CD4-positive, alpha-beta memory T cell (primary cell): ENCODE measurements at places on chromosomes 1 and 21. TPM values are rescaled to one million over a fixed set of nuclear protein-coding genes. Genes with fewer than 3 reads are reported as not detected.

GRCh38 chr1:12541274-12542137 is 76.5 kb downstream of the DHRS3 start:
- no peaks in the 10 kb centered on the region for H3K4me1 ChIP-seq
- H3K27me3 ChIP-seq = no peaks in the 10 kb centered on the region
- no peak overlapping the region for H3K4me3 ChIP-seq
- DNase-seq = no peak
- no peak overlapping the region for H3K27ac ChIP-seq

GRCh38 chr1:36576551-36577110 is 93.9 kb upstream of the CSF3R start:
- H3K36me3 ChIP-seq = no peaks in the 10 kb centered on the region
- DNase-seq = no peak
- H3K27me3 ChIP-seq = peaks cover 5% of the 10 kb centered on the region
- no peak overlapping the region for H3K4me3 ChIP-seq

DNA sequence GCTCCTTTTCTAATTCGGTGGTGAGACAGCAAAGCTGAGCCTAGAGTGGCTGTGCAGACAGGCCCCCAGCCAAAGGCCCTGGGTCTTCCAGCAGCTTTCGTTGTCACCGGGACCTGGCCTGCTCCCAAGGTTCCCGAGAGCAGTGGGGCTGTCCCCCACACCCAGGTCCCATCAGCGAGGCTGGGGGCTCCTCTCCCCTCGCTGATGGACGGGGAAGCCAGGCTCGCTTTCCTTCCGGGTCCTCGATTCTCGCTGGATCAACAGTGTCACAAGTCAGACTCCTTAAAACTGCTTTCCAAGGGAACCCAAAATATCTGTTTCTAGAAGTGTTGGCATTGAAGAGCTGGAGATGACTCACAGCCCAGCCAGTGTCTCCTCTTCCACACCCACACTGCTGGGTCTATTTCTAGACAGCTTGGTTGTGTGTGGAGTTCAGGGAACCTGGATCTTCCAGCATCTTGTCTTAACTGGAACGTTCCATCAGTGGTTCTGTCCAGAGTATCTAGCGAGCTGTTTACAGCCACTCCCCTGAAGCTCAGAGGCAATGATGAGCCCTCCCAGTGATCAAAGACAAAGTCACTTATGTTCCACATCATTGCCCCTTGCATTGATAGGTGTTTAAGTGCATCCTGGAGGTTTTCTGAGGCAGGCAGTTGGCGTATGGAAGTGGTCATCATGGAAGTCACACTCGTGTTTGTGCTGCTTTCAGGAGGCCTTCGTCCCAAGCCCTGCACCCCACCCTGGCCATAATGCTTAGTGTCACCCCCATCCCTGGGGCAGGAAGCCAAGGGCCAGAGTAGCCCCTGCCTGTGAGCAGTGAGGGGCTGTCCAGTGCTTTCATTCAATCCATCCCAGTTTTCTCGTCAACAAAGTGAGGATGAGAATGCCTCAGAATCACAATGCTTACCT is 35.2 kb downstream of the RRP1 start:
- DNase-seq = no peak
- no peaks in the 10 kb centered on the region for H3K4me1 ChIP-seq
- no peaks in the 10 kb centered on the region for H3K27me3 ChIP-seq
- H3K4me3 ChIP-seq = no peak overlapping the region
- H3K27ac ChIP-seq = no peak overlapping the region
- H3K36me3 ChIP-seq = no peaks in the 10 kb centered on the region

C1orf74 gene
- 1.2 TPM for total RNA-seq

CLIC6 gene
- 0.30 TPM for total RNA-seq

SLC50A1 gene
- total RNA-seq = 22.8 TPM
